Heart left ventricle (tissue), 16 donors: ENCODE measurements at places on chromosomes 5 and 9. TPM values are rescaled to one million over a fixed set of nuclear protein-coding genes. Genes with fewer than 3 reads are reported as not detected.

DNA sequence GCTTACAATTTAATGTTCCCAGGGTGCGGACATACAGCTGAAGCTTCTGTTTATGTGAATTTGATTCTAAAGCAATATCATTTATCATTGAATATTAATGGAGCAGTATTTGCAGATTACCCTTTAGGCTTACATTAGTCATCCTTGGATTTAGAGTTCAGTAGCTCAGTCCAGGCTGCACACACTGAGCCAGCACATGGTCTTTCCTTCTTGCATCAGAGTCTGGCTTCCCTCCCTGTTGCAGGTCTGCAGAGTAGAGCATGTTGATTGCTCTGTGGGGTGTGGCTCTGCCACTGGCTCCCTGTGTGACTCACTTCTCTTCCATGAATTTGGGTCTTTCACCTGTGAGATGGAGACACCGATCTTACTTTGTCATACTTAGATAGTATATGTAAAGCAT, 36.8 kb downstream of the NSG2 start:
- no peak for DNase-seq

- DNase-seq, result no peak
Measured at GRCh38 chr9:102911185-102911584, 83.9 kb upstream of the CYLC2 start.

- DNase-seq, result no peak
Measured at GRCh38 chr9:34663303-34663605, 797 bp upstream of the CCL27 start.

GRCh38 chr9:127214421-127215267, 49.9 kb upstream of the GARNL3 start:
- no peak for DNase-seq

Gene ACTL7A
- total RNA-seq, result not detected

Gene ZNF462
- total RNA-seq, result 51.3 TPM

Gene ASPN
- 6.9 TPM for total RNA-seq
